CD4-positive, alpha-beta T cell treated with Interleukin-6 at 100 ng/mL for 8 hours (primary cell): ENCODE measurements at places on chromosomes 5 and 9.
A peak's percentile ranks its signal among the peaks of the same experiment; 100 is the strongest.

DNA sequence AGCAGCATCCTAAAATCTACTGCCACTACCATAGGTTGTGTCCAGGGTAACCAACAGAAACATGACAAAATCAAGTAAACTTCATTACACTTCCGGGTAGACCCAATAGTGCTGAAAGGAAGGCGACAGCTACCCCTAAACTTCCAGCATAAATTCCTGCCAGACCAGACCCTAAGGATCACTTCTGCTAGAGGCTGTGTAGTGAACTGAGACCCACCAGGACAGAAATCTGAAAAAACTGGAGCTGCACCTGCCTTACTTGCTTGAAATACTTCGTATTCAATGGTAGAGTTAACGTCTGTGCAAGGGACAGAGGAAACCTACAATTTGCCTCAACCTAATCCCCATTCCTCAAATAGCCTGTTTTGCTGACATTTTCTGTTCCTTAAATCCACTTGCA is 1.0 kb upstream of the SECISBP2 start:
- DNase-seq = no peak

GRCh38 chr9:80883826-80884579 is 805.3 kb downstream of the TLE1 start:
- DNase-seq = no peak

DNA sequence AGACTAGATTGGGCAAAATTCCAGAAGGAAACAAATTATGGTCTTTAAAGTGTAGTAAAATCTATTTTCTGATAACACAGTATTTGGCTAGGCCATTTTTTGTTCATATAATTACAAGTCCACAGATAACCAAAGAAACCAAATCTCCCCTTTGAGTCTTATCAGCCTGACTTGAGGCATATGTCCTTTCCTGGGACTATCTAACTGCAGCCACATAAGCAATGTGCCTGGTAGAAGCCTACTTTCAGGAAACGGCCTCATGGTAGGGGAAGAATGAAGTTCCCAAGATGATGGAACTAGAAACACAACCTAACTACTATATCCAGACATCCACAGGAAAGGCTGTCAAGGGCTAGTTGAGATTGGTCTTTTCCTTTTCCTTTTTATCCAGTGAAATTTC is 130.0 kb downstream of the PIK3R1 start:
- DNase-seq = no peak

DNA sequence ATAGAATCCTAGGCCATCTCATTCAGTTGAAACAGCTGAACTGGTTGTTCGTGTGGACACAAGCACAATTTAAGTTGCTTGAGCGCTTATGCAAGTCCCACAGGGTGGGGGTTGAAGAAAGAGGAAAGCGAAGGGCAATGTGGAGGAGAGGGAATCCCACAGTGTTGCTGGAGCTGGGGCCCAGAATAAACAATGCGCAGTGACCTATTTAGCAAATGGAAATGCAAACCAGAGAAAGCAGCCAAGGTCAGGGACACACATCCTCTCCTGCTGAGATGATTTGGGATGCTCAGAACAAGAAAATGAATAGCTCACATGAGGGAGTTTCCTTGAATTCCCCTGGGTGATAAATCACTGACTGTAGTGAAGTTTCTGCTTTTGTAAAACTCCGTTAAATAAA is 838.3 kb downstream of the TLE4 start:
- no peak for DNase-seq

- DNase-seq = peak; percentile 9
Measured at GRCh38 chr5:100479079-100479688, 56.0 kb upstream of the FAM174A start.

DNA sequence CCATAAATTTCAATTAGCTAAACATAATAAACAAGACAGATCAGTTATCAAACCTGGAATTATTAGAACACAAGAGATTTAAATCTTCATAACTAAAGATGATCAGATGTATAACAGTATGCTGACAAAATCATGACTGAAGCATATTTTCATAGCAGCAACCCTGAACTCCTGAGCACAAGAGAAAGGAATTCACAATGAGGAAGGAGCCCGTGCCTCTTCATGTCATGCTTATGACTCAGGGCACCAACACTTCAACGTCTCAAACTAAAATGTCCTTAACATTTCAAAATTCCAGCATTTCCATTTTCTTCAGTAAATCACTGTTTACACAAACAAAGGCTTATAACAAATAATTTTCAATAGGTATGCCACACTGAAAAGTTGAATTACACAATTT is 6.7 kb downstream of the AP3B1 start:
- no peak for DNase-seq

DNA sequence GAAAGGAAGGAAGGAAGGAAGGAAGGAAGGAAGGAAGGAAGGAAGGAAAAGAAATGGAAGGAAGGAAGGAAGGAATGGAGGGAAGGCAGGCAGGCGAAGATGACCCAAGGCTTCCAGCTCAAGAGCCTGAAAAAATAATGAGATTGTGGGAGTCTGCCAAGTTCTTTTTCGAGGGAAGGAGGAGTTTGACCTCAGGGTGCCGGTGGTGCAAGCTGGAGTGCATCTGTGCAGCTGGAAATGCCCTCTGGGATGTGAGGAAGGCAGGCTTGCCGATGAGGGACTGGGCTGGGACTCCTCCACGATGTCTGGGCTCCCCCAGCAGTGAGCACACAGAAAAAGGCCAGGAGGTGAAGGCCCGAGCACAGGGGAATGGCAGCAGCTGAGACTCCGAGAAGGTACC is 154.9 kb upstream of the DAPK1 start:
- no peak for DNase-seq

GRCh38 chr5:26674846-26675245 is 363.5 kb downstream of the CDH9 start:
- no peak for DNase-seq

DNA sequence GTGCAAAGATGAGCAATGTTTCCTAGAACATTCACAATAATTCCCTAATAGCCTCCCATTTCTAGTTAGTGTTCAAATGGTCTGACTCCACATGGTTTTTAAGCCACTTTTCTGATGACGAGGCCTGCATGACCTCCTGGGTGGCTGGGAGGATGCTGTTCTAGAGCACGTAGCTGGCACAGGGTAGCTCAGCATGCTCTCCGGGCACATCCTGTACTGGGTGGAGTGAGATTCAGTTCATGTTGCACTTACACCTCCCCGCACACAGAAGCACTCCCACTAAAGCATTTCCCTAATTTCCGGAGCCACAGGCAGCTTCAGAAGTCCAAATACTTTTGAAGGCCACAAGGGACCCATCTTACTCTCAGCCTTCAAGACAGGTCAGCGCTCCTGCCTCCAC is 159.8 kb upstream of the LHFPL2 start:
- DNase-seq = no peak

DNA sequence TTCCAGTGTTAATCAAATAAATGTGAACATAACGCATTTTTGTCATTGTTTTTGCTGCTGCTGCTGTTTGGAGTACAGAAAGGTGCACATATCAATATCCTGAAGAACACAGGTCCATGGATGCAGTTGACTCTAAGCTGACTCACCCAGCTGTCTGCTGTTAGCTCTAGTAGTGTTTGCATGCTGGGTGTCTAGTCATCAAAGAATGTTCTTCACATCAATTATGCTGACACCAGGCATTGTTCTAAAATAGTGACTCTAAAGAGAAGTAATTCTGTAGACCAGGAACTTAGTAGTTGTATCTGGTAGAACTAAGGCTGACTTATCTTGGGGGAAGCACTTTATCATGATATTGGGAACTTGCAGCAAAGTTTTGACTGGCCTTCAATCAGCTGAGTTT is 55.7 kb upstream of the DPYSL3 start:
- no peak for DNase-seq

GRCh38 chr9:5089737-5090136 is 95.7 kb downstream of the INSL6 start:
- DNase-seq = no peak

- DNase-seq = peak; percentile 66
Measured at GRCh38 chr9:127199001-127199791, 65.4 kb upstream of the GARNL3 start.

GRCh38 chr5:124630767-124631704 is 115.4 kb downstream of the ZNF608 start:
- no peak for DNase-seq

- peak; percentile 54 for DNase-seq
Measured at GRCh38 chr5:134289509-134290113, 63.7 kb upstream of the PPP2CA start.

GRCh38 chr5:61667525-61668218 is 335.6 kb downstream of the ZSWIM6 start:
- no peak for DNase-seq

- peak; percentile 76 for DNase-seq
Measured at GRCh38 chr9:137046088-137046787, at the start of gene NPDC1. NPDC1 (minus strand) TSS chr9:137046177; CDS start chr9:137045989, 188 bp downstream.

DNA sequence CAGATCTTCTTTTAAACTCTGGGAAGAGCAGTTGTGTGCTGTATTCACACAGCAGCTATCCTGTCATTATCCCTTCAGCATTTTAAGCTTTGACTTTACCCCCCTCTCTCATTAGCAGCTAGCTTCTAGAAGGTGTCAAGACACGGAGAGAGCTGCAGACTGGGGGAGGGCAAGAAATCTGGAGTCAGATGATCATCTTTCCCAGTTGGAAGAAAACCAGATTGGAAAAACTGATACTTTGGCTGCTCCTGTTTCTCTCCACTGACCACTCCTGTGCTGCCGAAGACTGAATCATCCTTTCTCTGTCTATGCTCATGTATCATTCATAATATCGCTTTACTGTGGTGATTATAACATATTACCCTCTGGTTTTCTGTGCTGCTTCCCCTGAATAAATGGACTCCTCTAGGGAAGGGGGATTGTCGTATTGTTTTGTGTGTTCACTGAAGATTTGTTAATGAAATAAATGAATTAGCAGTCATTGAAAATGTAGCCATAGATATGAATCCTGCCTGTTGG is 75.1 kb downstream of the SH3GL2 start:
- DNase-seq = no peak

GRCh38 chr5:135008981-135009735 is 24.9 kb downstream of the PITX1 start:
- DNase-seq = no peak

DNA sequence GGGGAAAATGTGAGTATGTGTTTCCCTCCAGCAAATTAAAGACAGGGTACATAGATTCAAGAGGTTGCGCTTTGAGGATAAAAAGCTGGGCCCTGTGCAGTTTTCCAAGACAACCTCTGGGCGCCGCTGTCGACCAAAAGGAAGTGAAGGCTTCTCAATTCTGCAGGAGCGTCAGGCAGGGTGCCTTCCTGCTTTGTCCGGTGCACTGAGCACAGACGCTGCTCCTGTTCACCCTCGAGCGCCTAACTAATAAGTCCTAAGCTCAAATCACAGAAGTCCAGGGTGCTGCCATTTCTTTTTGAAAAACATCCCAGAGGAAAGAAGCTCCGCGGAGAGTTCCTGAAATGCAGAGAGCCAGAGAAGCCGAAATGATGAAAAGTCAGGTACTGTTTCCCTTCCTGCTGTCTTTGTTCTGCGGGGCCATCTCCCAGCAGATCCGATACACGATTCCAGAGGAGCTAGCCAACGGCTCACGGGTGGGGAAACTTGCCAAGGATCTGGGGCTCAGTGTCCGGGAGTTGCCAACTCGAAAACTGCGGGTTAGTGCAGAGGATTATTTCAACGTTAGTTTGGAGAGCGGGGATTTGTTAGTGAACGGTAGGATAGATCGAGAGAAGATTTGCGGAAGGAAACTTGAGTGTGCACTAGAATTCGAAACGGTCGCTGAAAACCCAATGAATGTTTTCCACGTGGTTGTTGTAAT is at the start of gene PCDHGB1:
TSS of gene PCDHGB1 (plus strand) at position 183 of the 703 bp plus-strand sequence. CDS start at position 345, 162 bp downstream.
- DNase-seq = no peak

GRCh38 chr9:109274884-109275730 is 45.8 kb downstream of the EPB41L4B start:
- no peak for DNase-seq

GRCh38 chr9:81598123-81598497 is 91.2 kb downstream of the TLE1 start:
- no peak for DNase-seq

DNA sequence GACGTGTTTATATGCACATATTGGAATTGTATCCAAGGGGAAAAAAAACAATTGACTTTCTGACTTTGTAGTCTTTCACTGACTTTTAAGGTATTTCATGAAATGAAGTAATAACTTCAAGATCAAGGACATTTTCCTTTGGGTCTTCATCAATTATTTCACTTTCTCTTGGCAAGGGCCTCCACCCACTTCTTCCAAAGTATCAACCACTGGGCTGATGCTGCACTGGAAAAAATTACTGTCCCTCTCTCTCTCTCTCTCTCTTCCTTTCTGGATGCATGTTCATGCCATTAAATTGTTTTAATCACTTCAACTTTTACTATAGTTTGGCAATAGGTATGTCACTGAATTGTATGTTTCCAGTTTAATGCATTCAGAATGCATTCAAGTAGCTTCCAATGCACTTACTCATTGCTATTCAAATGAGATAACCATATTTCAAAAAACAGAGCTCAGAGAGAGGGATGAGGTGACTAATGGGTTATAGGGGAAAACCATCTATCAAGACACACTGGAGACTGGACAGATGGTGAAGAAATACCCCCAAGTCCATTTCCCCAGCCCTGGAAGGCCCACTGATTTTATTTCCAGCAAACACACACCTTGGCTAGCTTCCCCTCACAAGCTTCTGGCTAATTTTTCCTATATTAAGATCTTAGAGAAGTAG is 585.3 kb downstream of the EBF1 start:
- no peak for DNase-seq

DNA sequence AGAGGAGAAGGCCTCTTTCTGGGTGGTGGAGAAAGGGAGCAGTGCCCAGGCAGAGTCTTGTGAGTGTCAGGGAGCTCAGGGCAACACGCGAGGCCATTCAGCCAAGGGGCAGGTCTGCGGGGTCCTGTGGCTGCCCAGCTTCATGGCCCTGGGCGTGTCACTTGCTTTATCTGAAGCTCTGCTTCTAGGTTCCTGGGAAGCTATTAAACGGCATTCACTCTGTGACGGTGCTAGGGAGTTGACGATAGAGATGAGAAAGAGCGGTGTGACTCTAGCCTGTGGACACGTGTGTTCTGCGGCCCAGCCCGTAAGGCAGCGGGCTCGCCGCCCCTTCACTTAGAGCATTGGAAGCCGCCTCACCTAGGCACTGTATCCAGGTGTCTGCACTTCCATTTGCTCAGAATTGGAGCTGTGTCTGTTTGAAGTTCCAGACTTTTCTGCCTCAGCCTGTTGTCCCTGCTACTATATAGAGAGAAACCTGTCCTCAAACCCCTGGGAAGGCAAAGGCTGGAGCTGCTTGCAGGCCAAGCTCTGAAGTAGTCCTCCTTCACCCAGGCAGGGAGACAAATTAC is 88.3 kb downstream of the PHF2 start:
- no peak for DNase-seq

DNA sequence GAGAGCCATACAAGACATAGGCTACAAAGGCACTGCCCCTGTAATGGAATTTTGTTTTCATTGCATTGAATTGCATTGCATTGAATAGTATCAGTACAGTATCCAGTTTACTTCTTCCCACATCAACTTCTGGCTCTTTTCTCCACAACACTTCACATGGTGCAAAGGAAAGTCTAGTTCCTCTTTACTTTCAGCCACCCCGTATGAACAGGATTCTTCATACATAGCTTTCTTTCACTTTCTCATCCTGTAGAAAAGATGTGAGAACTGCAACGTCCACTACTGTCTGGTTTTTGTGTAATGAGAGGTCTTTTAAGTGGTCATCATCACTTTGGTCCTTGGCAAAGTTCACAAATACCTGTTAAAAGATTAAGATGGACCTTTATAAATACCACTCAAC is 20.2 kb downstream of the NIPSNAP3B start:
- no peak for DNase-seq
